Right ventricle myocardium inferior (tissue), 1 donor: ENCODE measurements at places on chromosomes 4 and X. TPM values are rescaled to one million over a fixed set of nuclear protein-coding genes. Genes with fewer than 3 reads are reported as not detected.

The SSX3 gene
- not detected for total RNA-seq

The GNL3L gene
- 25.6 TPM for total RNA-seq

The TMPRSS11B gene
- total RNA-seq: not detected

The LIN54 gene
- total RNA-seq: 7.4 TPM

The PASD1 gene
- not detected for total RNA-seq

The SLC10A4 gene
- total RNA-seq: not detected

The PCDH19 gene
- 0.65 TPM for total RNA-seq

The PAGE1 gene
- total RNA-seq: not detected

DNA sequence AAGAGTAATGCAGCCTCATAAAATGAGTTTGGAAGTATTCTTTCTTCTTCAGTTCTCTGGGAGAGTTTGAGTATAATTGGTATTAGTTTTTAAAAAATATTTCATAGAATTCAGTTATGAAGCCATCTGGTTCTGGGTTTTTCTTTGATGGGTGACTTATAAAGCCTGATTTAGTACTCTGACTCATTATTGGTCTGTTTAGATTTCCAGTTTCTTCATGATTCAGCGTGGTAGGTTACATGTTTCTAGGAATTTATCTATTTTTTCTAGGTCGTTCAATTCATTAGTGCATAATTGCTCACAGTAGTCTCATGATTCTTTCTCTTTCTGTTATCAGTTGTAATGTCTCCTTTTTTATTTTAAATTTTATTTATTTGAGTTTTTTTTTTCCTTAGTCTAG is 111.2 kb downstream of the CEP44 start:
- DNase-seq: no peak

DNA sequence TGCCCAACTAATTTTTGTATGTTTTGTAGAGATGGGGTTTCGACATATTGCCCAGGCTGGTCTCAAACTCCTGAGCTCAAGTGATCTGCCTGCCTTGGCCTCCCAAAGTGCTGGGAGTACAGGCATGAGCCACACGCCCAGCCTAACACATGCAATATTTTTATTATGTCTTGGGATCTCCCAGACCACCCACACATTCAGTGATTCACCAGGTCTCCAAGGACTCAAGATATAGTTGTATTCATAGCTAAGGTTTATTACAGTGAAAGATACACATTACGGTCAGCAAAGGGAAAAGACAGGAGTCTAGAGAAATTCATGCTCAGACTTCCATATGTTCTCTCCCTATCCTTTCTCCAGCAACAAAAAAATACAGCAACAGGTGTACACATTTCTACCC is 25.5 kb upstream of the FAM120C start:
- DNase-seq: no peak

GRCh38 chr4:105483840-105484239 is 10.0 kb upstream of the PPA2 start:
- DNase-seq: no peak

DNA sequence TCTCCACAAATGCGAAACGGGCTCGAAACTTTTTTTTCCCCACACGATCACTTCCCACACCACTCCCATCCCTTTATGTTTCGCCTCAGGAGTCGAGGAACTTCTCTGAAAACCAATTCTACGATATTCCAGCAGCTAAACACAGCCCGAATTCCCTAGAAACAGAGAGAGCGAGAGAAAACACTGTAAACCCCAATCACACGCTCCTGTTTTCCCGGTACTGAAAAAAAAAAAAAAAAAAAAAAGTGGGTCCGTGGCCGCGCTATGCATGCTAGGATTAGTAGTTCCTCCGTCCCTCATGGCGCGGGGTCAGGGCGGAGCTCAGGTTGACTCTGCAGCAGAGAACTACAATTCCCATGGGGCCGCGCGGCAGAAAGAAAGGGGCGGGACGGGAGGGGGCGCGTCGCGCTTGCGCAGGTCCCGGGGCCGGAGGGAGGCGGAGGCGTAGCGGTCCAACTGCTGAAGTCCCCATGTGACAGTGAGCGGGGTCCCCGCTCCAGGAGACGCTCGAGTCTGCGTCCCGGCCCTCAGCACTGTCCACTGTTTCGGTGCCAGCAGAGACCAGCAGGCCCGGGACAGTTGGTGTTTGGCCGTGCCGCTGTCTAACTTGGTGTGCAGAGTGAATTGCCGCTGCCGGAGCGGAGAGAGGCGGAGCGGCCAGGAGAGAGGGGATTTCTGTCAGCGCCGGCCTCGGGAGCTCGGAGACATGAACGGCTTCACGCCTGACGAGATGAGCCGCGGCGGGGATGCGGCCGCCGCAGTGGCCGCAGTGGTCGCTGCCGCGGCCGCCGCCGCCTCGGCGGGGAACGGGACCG is at the start of gene SAP30:
SAP30 (plus strand) TSS at position 478 of the 815 bp plus-strand sequence; CDS start at position 707, 229 bp downstream.
- peak; percentile 99 for DNase-seq

DNA sequence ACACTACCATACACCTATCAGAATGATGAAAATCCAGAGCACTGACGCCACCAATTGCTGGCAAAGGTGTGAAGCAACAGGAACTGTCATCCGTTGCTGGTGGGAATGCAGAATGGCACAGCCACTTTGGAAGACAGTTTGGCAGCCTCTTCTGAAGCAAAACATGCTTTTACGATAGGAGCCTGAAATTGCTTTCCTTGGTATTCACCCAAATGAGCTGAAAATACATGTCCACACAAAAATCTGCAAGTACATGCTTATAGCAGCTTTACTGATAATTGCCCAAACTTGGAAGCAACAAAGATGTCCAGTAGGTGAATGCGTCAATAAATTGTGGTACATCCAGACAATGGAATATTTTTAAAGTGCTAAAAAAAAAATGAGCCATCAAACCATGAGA is 322.8 kb upstream of the FAT1 start:
- no peak for DNase-seq

DNA sequence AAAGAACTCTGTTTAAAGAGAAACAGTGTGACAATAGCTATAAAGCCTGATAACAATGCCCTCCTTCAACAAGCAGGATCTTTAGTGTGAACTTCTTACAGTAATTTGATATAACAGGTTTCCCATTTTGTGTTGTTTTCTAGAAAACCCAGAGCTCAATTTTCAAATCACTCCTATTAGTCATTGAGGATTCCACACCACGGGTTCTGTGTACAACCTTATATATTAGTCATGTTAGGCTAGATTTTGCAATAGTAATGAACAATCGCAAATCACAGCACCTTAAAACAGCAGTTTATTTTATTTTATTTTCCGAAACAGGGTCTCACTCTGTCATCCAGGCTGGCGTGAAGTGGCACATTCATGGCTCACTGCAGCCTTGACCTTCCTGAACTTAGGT is 1020.9 kb upstream of the INTU start:
- DNase-seq: no peak

GRCh38 chr4:6938237-6938636 is 28.6 kb downstream of the TBC1D14 start:
- peak; percentile 82 for DNase-seq

DNA sequence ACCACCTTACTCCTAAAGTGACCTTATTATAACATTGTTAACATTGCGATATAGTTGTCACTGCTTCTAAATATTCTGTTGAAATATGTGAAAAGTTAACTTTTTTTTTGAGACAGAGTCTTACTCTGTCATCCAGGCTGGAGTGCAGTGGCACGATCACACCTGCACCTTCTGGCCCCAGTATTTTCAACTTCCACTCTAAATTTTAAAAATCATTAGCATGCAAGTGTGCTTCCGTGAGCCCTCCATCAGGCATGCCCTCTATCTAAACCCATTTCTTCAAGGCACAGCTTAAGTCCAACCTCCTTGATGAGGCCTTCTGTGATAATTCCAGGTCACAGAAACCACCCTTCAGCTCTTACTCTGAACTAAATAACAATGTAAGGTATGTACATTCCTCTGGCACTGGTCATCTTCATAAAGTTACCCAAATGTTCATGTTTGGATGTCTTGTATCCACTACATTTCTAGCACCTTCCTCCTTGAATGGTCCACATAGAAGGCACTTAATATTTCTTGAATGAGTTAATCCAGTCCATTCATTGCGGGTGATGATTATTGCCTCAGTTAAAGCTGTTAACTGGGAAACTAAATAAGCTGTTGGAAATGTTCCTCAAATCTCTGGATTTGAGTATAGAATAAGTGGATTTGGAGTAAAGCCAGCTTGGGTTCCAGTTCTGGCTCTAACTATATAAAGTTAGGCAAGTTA is 38.6 kb upstream of the TMEM131L start:
- DNase-seq: no peak

- DNase-seq: no peak
Measured at GRCh38 chrX:40864972-40865371, 129.6 kb upstream of the MED14 start.

GRCh38 chr4:81040012-81040659 is 9.6 kb downstream of the BMP3 start:
- DNase-seq: no peak

- DNase-seq: no peak
Measured at GRCh38 chrX:123455693-123456092, 271.6 kb downstream of the GRIA3 start.

GRCh38 chr4:126012691-126013290 is 698.0 kb downstream of the FAT4 start:
- no peak for DNase-seq

- DNase-seq: no peak
Measured at GRCh38 chr4:163618845-163619244, 124.4 kb downstream of the TMA16 start.

- no peak for DNase-seq
Measured at GRCh38 chrX:42686706-42687105, 91.3 kb downstream of the PPP1R2C start.

DNA sequence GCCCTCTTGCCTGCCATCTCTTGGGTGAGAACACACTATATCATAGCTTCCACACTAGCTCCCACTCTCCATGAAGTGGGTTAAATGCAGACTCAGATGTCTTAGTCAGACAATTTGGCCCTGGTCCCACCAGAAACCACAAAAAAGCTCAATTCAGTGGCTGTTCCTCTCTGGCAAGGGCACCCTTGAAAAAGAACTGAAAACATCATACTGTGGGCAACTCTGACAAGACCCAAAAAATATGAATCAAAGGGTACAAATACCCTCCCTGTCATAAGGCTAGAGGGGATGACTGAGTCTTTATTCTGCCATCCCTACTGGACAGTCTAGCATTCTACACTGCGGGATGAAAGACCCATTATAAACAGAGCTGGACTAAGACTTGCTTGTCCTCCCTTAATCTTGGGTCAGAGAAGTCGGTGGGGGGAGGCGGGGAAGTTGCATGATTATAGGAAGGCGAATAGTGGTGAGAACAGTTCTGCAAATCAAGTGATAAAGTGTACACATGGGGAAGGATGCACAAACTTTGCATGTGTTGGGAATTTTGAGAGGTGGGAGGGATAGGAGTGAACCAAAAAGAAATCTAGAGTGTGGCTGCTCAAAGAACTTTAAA is 172.1 kb downstream of the OPHN1 start:
- no peak for DNase-seq

DNA sequence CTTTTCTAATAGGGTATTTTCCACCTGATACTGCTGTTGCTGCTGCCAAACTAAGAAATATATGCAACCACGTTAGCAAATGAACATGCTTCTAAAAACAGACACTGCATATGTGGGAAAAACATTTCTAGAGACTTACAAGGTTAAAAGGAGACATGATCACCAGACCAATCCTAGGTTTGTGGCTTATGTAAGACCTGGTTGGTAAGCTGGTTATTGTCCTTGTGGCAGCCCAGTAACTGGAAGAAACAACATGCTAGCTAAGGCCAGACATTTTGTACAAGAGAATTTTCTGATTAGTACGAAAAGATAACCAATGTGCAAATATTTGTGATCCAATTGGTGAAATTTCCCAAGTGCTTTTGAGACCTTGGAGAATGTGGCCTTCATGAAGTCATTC is 112.0 kb downstream of the AFF2 start:
- DNase-seq: no peak

DNA sequence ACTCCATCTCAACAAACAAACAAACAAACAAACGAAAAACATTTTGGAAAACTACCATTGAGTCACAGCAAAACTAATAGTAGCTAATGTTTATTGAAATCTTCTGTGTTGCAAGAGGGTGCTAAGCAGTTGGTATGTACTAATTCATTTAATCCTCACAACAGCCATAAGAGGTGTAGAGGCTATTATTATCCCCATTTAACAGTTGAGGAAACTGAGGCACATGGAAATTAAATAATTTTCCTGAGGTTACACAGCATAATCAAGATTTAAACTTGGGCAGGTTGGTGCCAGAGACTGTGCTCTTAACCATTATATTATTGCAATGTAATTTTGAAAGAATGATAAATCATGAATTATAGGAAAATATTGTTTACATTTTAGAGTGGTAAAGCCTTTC is 17.5 kb upstream of the RHOH start:
- no peak for DNase-seq

GRCh38 chr4:4507923-4508322 is 33.9 kb downstream of the STX18 start:
- no peak for DNase-seq

GRCh38 chr4:15753786-15754185 is 24.3 kb upstream of the CD38 start:
- DNase-seq: peak; percentile 68

GRCh38 chr4:105598787-105599186 is 46.4 kb downstream of the ARHGEF38 start:
- no peak for DNase-seq

- DNase-seq: peak; percentile 68
Measured at GRCh38 chrX:69387567-69388487, 116.3 kb upstream of the NALF2 start.

DNA sequence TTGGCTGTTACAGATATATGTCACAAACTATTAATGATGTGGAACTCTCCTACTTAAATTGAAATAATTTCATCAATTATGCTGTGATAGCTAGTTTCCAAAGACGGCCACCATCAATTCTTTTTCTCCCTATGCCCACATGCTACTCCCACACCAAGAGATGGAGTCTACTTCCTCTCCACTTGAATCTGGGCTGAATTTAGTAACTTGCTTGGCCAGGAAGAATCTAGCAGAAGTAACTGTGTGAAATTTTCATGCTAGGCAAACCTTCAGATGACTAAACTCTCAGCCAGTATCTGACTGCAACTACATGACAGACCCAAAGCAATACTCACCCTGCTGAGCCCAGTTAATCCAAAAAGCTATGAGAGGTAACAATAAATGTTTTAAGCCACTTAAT is 3.2 kb downstream of the SEPSECS start:
- no peak for DNase-seq

- DNase-seq: no peak
Measured at GRCh38 chrX:110015032-110015431, 12.1 kb downstream of the TMEM164 start.
